Stimulated activated CD4-positive, alpha-beta T cell treated with anti-CD3 and anti-CD28 coated beads, Interleukin-1b, Interleukin-23, amount 100 ng/mL, for 24 hours (primary cell): ENCODE measurements at places on chromosomes 4 and X.
A peak's percentile ranks its signal among the peaks of the same experiment; 100 is the strongest.

DNA sequence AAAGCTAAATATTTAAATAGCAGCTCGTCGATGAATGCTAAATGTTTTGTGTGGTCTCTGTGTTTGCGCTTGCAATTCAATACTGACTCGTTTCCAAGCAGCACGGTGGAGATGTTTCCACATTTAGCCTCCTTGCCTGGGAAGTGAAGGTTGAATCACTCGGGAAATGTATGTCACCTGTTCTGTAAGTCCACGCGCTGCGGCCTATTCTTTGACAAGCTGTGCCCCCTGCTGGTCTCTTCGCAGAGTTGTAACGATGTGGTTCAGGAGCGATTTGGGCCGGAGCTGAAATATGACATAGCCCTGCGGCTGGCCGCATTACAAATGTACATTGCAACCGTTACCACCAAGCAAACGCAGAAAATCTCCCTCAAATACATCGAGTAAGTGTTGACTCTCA lies 89.6 kb upstream of the PRPS2 start:
- peak; percentile 2 for DNase-seq

DNA sequence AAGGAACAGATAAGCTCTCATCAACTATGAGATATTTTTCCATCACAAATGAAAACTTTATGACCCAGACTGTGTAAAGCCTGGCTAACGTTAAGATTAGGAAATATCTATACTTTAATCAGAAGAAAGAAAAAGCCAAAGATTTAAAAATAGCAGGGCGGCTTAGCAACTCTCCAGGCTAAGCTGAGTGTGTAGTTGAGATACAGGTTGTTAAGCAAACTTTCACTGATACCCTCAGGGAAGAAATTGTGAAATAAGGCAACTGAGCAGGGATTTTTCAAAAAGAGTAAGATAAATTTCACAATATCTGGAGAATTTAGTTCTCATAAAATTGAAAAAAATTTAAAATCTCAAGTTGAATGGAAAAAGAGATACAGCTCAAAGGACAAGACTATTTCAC lies 382.0 kb downstream of the RAPGEF2 start:
- no peak for DNase-seq

GRCh38 chrX:109774136-109774535 lies 41.1 kb upstream of the ACSL4 start:
- DNase-seq, result no peak

- no peak for DNase-seq
Observed at GRCh38 chrX:7447801-7448499, 300.0 kb upstream of the PUDP start.

DNA sequence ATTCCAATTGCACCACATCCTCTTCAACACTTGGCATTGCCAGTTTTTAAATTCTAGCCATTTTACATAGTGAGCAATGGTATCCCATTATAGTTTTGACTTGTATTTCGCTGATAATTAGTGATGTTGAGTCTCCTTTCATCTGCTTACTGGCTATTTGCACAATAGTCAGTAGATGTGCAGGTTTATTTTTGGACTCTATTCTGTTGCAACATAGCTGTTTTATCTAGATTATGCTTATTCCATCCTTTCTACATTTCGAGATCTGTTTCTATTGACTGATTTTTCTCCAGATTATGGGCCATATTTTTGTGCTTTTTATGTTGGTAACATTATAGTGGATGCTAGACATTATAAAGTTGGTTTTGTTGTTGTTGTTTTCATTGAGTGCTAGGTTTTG lies 106.1 kb downstream of the WWC2 start:
- no peak for DNase-seq

- no peak for DNase-seq
Observed at GRCh38 chr4:56286763-56287162, 100.5 kb downstream of the AASDH start.

DNA sequence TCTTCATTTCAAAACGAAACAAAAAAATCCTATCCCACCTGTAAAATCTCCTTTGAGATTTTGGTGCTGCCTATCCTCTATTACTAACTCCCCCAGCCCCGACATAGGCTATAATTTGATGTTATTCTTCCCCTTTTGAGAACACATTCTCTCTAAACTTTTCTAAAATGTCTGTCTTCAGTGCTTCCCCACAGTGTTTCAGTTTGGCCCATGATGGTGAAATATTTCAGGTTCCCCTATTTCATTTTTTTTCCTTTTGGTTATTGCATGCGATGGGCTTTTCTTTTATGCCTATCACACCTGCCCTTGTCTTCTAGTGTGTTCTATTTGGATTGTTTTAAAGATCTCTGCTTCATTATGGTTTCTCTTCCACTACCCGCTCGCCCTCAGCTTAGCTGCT lies 14.7 kb downstream of the BCORL1 start:
- DNase-seq, result no peak

DNA sequence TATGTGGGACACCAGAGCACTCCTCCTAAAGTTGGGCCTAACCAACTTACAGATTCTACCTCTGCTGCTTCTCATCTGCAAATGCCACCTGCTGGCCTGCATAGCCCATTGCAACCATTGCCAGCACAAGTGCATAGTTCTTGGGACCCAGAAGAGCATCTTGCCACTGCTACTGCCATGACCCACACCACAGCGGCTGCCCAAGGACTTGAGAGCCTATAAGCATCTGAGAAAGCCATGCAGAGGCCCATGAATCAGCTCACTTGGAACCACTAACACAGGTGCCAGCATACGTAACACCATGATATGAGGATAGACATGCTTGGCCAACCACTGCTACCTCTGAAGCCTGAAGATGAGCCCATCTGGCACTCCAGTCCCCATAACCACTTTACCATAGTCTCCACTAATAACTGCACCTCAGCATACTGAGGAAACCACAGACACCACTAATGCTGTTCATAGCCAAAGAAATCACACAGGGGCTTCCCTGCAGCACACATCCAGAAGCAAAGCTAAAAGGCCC lies 258.1 kb upstream of the AGTR2 start:
- no peak for DNase-seq

DNA sequence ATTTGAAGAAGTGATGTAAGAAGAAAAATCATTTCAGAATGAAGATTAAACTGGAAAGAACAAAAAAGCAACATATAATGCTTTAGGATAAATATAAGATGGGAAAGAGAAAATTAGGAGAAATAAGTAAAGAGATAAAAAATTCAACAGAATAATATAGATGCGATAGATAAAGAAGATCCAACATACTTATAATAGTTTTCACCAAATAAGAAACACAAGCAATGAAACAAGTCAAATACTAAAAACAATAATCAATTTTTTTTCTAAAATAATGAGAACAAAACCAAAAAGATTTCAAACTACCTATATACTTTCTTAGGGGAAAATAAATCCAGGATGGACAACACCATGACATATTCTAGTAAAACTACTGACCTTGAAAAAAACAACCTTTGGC lies 10.1 kb upstream of the DKK2 start:
- no peak for DNase-seq

DNA sequence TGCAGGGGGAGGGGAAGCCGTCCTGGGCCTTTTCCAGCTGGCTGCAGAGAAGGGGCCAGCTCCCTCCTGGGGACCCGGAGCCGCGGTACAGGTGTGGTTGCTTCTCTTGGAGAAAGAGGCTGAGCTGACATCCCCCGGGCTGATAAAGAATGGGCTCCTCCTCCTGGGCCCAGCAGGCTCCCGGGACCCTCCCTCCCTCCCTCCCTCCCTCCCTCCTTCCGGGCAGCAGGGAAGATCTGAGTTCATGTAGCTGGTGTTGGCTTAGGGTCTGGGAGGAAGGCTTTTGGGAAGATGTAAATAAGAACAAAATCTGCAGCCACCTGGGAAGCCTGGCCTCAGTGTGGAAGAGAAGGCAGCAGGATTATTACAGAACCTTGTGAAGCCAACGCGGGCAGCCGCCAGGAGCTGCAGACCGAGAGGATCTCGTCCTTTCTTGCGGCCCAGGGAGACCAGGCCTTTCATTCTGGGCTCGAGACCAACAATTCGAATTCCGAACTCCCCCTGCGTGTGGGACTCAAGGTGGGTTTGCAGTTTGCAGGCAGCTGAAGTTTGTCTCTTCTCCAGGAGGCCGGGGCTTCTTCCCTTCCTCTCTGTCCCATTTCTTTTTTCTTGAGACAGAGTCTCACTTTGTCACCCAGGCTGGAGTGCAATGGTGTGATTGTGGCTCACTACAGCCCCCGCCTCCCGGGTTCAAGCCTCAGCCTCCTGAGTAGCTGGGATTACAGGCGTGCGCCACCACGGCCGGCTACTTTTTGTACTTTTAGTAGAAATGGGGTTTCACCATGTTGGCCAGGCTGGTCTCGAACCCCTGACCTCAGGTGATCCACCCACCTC lies at the start of gene PLCXD1:
PLCXD1 (plus strand) TSS at position 216 of the 834 bp plus-strand sequence. CDS start 2,807 bp downstream, outside the sequence.
- no peak for DNase-seq

- no peak for DNase-seq
Observed at GRCh38 chr4:84596826-84597225, 13.9 kb downstream of the CDS1 start.

DNA sequence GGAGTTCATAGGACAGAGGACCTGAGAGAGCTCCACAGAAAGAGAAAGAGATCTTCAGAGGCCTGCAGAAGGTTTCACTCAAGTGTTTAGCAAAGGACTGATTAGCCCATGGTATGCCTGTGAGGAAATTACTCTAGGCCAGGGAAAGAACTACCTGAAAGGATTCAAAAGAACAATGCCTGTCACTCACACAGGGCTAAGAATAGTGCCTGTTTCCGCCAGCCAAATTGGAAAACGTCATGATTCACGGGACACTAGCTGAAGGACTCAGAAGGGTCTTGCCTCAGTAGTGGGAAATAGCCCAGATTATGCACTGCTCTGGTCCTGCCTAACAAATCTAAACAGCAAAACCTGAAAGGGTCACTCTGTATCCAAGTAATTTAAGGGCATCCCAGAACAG lies 21.1 kb downstream of the SYTL4 start:
- DNase-seq, result no peak

DNA sequence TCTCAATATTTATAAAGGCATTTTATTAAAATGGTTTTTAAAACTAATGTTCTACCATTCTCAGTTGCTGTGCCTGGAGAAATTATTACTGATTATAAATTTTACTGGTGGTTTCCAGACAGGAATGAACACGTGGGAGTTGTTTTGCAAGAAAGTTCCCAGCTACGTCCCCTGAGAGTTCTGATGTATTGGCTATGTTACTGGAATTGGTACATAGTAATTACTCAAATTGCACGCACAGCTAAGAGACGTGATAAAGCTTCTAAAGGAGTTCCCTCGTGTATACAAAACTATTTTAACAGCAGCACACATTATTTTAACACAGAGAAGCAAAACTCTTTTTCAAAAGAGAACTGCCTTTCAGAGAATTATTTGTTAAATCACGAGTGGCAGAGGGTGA lies 292.2 kb downstream of the NLGN4X start:
- no peak for DNase-seq

DNA sequence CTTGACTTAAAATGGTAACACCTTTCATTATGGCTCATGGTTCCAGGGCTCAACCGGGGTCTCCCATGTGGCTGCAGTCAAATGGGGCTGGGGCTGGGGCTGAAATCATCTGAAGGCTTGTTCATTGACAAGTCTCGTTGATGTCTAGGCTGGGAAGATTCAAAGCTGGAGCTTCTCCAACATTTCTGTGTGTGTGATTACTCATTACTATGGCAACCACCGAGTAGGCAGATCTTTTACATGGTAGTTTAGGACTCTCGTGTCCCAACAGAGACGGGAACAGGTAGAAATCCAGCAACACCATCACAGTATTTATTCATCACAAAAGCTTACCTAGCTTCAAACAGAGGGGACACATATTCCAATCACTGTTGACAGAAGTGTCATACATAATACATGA lies 7.8 kb downstream of the YTHDC1 start:
- no peak for DNase-seq

DNA sequence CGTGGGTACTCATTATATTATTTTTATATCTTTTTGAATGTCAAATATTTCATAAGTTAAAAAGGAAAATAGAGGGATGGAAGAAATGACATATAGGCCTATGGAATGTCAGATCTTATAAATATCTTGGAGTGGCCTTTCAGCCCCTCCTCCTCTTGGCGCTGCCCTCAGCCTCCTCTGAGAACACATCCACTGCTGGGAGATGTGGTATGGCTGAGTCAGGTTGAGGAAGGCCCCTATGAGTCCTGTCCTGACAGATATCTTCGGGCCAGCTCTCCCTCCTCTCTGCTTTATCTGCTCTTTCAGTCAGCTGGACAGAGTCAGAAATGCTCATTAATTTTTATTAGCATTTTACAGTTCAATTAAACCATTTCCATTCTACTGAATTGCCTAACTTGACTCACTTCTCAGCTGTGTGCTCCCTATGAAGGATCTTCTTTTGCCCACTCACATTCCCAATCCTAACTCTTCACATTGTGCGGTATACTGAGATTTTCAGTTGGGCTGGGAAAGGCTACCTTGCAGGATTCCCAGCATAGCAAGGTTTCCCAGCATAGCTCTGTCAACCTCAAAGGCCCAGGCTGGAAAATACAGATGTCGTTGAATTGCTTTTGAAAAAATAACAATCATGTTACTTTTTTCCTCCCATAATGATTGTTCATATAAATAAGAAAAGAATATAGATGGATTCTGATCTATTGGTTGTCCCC lies 128.0 kb downstream of the ARHGEF9 start:
- DNase-seq, result no peak

DNA sequence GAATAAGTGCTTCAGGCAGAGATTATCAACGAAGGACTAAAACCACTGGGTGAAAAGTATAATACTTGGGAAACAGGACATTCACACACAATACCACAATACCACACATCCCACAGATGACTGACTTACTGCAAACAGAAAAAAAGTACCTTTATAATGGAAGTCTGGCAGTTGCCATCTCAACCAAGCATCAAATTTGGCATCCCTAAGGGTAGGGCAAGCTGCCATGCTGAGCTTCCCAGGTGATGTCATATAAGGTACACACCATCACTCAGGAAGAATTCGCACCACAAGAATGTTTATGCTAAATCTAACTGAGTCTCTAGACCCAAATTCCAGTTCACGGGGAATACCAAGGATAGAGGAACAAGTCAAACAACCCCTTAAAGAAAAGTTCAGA lies 9.1 kb downstream of the QDPR start:
- no peak for DNase-seq

DNA sequence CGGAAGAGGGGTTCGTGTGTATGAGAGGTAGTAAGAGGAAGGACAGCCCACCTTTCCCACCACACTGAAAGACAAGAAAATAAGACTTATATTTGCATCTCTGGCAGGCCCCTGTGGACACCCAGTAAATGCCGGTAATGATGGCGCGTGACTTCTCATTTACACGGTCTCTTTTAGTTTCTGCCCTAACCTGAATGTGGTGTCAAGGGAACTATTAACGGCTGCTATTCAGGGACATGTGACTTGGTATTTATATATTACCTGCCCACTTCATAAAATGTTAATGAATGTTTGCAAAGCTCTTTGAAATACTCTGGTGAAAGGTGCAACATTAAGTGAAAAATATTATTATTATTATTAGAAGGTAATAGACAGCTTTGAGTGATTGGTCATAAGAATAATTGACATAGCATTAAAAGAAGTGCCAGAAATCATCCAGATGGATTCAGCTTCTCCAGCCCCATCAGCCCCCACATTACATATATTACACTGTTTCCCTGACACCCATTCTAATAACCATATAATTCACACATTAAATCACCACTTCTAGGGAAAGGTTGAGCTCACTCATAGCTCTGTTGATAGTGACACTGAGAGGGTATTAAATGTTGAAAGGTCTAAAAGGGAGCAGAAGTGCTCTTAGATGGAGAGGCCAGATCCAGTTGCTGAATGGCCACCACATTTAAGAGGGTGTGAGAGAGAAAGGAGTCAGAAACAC lies 83.0 kb upstream of the BEND4 start:
- DNase-seq, result no peak
